Activated T-cell treated with anti-CD3 and anti-CD28 coated beads for 24 hours (primary cell): ENCODE measurements at places on chromosomes 13 and 19.

- peak; percentile 21 for DNase-seq
Measured at GRCh38 chr13:113930671-113931637, 42.9 kb downstream of the C13orf46 start.

- DNase-seq, result no peak
Measured at GRCh38 chr19:3514930-3515329, 8.8 kb downstream of the FZR1 start.

DNA sequence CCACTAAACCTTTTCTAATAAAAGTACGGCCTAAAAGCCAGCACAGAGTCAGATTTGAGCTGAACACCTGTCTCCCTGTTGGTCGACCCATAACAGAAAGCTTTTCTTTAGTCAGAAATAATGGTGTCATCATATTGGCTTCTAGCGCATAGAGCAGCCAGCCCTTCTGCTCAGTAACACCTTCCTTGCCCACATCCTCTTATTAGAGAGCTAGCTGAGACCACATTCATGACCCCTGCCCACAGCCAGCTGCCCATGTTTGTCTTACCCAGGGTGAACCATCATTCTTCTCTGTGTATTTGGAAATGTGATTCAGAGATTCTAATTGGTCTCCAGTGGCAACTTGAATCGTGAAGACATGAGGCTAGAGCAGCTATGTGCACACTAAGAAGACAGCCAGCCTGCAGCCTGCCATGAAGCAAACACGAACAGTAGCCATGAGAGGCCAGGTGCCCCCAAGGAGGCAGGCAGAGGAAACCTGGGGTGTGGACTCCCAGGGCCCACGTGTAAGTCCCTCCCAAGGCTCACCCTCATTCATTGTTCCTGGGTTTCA is 82.3 kb upstream of the PDCD5 start:
- DNase-seq, result no peak

DNA sequence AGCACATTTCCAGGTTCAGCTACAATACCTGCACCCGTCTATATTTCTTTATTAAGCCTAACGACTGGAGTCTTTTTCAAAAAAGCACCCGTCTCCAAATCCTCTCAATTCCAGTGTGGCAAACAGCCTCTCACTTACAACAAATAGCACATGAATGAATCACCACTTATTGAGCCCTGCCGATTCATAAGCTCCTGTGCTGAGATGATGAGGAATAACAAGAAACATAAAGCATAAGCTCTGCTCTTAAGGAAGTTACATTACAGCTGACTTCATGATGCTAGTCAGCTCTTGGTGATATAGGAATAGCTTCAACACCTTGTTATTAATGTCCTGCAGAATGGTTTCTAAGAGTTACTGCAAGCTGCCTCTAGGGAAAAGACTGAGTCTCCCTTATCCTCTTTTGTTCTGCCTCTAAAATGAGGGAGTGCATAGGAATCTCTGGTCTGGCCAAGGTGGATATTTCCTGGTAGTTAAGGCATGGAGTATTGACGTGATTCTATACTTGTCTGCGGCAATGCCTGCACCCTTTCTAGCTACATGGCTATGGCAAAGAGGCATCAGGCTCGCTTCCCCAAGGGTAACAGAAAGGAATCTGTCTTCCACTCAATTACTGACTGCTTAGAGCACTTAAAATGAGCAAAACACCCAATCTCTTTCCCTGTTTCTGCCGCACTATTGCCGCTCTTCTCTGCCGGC is 195.7 kb downstream of the KLF12 start:
- DNase-seq, result no peak

DNA sequence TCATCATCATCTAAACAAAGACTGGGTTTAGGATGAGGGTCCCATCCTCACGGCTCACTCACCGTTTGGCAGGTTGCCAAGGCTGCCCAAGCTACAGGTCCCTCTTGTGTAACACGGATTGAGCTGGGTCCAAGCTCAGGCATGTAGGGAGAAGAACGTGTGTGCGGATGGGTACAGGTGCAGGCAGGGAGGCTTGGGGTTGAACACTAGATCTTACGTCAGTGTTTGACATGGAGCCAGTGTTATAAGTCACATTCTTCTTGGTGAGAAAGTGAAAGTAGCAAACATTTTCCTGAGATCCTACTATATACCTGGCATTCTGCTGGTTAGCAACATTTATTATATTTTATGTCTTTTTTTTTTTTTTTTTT is 136.8 kb upstream of the RNF113B start:
- DNase-seq, result no peak
